Karpas-422 (cell line): ENCODE measurements at places on chromosomes 1 and 21. TPM values are rescaled to one million over a fixed set of nuclear protein-coding genes. Genes with fewer than 3 reads are reported as not detected.

DNA sequence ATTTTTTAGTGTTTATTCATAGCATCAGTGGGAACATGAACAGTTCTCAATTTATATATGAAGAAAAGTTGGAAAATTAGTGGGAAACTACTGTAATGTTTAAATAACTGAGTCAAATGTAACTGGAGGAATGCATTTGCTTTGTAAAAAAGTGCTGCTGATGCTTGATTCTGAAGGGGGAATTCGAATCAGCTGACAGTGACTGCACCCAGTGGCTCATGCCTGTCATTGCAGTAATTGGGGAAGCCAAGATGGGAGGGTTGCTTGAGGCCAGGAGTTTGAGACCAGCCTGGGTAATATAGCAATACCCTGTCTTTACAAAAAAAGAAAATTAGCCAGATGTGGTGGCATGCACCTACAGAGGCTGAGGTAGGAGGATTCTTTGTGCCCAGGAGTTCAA lies 398.4 kb downstream of the ZP4 start:
- H3K27ac ChIP-seq = no peak overlapping the region
- DNase-seq = peak; percentile 41
- no peaks in the 10 kb centered on the region for H3K4me1 ChIP-seq
- no peaks in the 10 kb centered on the region for H3K36me3 ChIP-seq
- H3K4me3 ChIP-seq = no peak overlapping the region

DNA sequence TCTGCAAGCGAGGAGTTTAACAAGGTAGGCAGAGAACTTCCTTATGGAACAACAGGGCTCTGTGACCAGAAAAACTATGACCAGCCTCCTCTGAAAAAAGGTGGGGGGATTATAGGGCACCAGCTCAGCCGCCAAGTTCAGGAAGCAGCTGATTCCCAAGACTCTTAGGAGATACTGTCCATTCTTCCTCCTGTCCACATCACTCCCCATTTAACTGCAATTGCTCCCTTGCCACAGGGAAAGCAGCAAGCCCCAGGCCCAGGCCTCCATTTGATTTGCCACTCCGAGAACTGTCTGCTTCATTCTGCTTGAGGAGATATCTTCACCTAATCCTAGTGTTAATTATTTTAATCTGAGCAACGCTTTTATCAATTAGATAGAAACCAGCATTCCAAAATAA lies 254.3 kb downstream of the ZNF648 start:
- no peak overlapping the region for H3K4me3 ChIP-seq
- no peak for DNase-seq
- no peak overlapping the region for H3K27ac ChIP-seq
- no peaks in the 10 kb centered on the region for H3K36me3 ChIP-seq
- no peaks in the 10 kb centered on the region for H3K4me1 ChIP-seq

GRCh38 chr1:43267291-43267805 lies 2.4 kb upstream of the TMEM125 start:
- H3K4me3 ChIP-seq = no peak overlapping the region
- no peak overlapping the region for H3K27ac ChIP-seq
- H3K27me3 ChIP-seq = no peaks in the 10 kb centered on the region
- DNase-seq = no peak
- H3K36me3 ChIP-seq = no peaks in the 10 kb centered on the region
- H3K4me1 ChIP-seq = no peaks in the 10 kb centered on the region

CATSPERE gene
- 0.26 TPM in 1 of 2 replicates, not detected in the other for total RNA-seq

DNA sequence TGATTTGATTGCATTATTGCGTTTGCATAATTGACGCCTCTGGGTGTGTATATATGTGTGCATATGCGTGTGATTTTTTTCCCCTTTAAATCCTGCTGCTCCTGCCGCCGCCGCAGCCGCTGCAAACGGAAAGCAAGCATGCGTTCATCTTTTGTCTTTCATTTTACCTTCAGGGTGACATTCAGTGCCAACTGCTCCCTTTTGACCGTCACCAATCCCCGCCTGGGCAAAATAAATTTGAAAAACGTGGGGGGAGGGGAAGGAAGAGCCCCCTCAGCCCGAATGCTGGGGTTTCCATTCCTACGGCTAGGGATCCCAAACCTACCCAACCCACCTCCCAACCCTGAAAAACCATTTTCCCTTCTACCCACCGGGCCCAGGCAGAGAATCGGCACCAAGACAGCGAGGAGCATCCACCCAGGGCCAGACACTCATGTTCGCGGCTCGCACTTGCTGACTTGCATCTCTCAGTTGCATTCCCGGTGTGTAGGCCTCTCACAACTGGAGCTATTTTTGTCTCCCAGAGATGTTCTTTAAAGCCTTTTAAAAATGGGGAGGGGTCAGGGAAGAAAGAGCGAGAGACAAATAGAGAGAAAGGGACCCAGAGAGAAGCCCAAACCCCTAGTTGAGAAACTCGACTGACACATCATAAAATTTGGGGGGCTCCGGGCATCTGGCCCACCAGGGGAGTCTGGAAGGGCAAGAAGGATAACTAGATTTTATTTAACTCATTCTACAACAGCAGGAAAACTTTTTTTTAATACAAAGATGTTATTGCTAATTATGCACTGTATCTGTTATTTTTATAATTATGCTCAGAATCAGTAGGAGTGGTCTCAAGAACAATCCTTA lies 367.1 kb upstream of the ESRRG start:
- no peaks in the 10 kb centered on the region for H3K36me3 ChIP-seq
- DNase-seq = no peak
- H3K27ac ChIP-seq = no peak overlapping the region
- H3K27me3 ChIP-seq = no peaks in the 10 kb centered on the region
- H3K4me3 ChIP-seq = no peak overlapping the region

- H3K4me1 ChIP-seq = peaks cover 7% of the 10 kb centered on the region
- no peak for DNase-seq
- H3K27me3 ChIP-seq = no peaks in the 10 kb centered on the region
Observed at GRCh38 chr1:184896000-184896399, 78.3 kb downstream of the NIBAN1 start.

CNKSR1 gene
- 0.29 and 1.5 TPM in 2 replicates for total RNA-seq
